ENCODE measurements at places on chromosomes 13 and 19.

DNA sequence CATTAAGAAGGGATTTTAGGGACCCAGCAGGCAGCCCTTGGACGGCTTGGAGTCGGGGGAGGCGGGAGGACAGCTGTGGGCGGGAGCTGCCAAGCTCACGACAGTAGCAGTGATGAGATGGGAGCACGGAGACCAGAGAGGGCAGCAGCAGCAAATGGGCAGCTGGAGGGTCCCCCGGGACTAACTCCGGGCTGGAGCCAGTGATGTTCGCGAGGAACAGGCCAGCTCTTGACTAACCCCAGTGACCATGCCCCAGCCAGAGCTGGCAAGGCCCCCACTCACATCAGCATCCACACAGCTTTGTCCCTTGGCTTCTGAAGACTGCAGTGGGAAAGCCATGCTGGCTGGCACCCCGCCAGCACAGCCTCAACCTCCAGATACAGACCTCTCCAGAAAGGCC, 81.9 kb downstream of the RAB20 start:
- no peak for DNase-seq

DNA sequence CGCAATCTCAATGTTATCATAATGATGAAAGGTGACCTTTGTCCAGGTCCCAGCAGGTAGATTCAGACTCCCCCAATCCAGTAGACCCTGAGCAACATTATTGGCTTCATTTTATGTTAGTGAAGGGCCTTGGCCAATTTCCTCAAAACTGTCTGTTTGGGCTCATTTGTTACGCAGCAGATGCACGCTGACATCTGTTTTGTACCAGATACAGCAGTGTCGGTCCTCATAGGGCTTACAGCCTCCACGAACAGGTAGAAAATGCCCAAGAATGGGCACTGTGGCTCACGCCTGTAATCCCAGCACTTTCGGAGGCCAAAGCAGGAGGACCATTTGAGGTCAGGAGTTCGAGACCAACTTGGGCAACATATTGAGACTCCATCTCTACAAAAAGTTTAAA, 13.1 kb upstream of the NMRK2 start:
- no peak for DNase-seq

DNA sequence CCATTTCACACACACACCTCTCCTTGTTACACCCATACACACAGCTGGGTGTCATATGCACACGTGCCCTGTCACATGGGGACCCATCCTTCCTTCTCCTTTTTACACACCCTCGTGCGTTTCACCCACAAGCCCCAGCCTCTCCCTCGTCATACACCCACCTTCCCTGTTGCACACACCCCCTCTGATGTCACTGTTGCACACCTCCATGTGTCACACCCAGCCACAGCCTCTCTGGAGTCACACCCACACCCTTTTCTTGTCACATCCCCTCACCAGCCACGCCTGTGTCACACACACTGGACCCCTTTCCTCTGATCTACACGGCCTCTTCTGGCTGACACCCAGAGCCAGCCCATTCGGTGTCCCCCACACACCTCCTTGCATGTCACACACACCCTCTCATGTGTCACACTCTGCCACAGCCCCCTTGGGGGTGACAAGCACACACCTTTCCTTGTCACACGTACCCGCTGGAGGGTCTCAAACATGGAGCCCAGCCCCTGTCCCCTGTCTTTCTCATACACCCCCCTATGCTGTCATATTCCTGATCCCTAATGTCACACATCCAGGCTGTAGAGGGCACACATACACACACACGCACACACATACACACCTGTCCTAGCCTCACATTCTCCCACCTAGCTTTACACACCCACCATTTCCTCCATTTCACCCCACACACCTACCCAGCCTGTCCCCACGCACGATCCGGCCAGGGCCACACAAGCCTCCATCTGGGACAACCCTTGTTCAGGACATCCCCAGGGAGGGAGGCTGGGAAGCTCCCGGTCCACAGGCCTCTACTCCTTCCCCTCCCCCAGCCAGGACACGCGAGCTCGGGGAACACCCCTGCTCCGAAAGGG, 1.4 kb downstream of the NOVA2 start:
- DNase-seq, result no peak

DNA sequence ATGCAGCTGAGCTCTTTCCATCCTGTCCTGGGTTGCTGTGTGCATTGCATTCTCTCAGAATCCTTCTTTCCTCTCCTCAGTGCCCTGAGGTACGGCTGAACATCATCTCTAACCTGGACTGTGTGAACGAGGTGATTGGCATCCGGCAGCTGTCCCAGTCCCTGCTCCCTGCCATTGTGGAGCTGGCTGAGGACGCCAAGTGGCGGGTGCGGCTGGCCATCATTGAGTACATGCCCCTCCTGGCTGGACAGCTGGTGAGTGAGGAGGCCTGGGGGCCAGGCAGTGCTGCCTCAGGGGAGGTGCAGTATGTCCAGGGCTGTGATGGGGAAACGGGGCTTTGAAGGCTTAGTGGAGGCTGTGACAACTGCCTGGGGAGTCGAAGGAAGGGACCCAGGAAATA, 29.8 kb downstream of the PPP2R1A start:
- DNase-seq, result no peak

DNA sequence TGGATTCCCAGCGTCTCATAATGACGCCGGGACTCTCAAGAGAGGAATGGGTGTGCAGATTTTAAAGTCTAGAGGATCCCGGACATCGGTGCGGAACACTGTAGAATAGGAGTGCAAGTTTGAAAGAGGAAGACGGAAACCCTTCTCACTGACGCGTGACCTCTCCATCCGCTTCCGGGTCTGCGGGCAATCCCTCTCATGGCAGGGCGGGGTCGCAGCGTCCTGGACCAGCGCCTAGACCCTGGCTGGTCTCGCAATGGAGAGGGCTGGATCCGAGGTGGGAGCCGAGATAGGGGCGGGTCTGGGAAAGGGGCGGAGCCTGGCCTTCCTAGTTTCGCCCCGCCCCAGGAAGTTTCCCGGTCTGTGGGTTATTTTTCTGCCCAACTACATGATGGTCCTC, 4.6 kb upstream of the ZNF845 start:
- no peak for DNase-seq

GRCh38 chr13:94345374-94346195, 133.9 kb downstream of the DCT start:
- no peak for DNase-seq

- no peak for DNase-seq
These were observed 30.3 kb upstream of the MCF2L start for GRCh38 chr13:112938680-112939079.

GRCh38 chr13:105167385-105167784, 1368.1 kb downstream of the EFNB2 start:
- no peak for DNase-seq

GRCh38 chr13:49093376-49093775, 117.7 kb downstream of the FNDC3A start:
- DNase-seq, result no peak

GRCh38 chr13:102645701-102646100, 48.9 kb downstream of the TPP2 start:
- no peak for DNase-seq

- no peak for DNase-seq
These were observed 1407.7 kb downstream of the EFNB2 start for GRCh38 chr13:105127732-105128131.

DNA sequence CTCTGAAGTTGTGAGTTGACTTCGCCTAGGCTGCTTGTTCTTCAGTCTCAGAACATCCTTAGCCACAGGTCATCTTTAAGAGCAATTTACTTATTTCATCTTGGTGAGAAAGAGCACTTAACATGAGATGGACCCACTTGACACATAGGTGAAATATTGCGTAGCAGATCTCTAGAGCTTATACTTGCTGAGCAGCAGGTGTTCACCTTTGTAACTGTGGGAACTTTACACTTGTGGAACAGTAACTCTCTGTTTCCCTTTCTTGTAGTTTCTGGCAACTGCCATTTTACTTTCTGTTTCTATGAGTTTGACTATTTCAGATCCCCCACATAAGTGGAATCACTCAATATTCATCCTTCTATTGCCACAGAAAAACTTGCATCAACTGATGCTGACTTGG, 95.7 kb downstream of the SLC10A2 start:
- no peak for DNase-seq

- no peak for DNase-seq
These were observed 14.2 kb downstream of the FBXO46 start for GRCh38 chr19:45716359-45717130.

- DNase-seq, result no peak
These were observed 927 bp downstream of the LPAR6 start for GRCh38 chr13:48411841-48412531.

DNA sequence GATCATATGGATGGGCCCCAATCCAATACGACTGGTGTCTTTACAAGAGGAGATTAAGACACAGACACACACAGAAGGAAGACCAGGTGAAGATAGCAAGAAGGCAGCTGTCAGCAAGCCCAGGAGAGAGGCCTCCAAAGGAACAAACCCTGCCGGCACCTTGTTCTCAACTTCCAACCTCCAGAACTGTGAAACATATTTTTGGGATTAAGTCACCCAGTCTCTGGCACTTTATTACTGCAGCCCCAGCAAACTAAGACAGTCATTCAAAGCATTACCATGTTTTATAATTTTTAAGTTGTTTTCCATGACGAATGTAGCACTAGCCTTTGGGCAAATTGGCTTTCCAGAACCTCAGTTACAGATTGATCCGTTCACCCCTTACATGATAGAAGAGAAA, 11.3 kb downstream of the STARD13 start:
- no peak for DNase-seq

DNA sequence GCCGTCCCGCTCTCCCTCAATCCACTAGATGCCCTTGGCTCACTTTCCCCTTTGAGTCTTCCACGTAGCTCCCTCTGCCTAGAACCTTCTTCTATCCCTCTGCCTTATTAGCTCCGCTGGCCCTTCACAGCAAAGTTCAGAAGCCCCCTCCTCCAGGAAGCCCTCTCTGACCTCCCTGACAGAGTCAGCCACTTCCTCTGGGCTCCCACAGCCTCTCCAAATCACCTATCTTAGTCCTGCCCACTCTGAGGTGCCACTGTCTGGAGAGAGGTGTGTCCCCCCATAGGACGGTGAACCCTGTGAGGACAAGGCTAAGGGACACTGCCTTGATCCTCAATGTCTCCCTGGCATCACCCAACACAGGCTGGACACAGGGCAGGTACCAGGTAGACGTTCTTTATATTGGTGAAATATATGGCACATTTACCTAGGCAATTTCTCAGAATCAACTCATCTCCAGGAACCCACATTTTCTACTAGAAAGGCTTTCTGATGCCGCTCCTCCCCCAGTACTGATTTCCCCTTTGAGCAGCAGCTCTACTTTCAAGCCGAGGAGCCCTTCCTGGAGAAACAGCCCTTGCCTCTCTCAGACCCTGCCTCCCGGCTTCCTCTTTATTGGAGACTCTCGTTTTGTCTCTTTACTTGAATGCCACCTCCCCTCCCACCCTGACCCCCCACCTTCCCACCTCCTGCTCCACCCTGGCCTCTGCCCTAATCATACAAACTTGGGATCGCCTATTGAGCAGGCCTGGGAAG, 3.4 kb upstream of the TGFB1 start:
- DNase-seq, result no peak

- no peak for DNase-seq
These were observed 57.2 kb downstream of the SPATA13 start for GRCh38 chr13:24217601-24218281.

GRCh38 chr13:48431987-48432615, 19.2 kb upstream of the LPAR6 start:
- no peak for DNase-seq

GRCh38 chr19:17406887-17407196, 1.4 kb upstream of the BST2 start:
- DNase-seq, result no peak

DNA sequence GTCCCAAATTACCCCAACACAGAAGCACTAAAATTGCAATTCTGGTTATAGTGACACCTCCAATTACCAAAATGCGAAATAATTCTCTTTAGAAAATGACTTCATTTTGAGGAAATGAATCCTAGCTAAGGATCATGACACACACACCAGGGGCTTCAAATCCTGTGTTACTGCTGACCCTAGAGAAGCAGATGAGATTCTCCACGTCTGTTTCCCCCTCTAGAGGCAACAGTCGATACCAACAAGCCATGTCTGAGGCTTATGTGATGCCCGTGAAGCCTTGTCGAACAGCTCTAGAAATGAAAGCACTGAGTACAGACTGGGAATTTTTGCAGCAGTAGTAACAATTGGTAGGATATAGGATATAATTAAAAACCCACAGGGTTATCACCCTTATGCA, 153.6 kb upstream of the TMTC4 start:
- DNase-seq, result no peak

DNA sequence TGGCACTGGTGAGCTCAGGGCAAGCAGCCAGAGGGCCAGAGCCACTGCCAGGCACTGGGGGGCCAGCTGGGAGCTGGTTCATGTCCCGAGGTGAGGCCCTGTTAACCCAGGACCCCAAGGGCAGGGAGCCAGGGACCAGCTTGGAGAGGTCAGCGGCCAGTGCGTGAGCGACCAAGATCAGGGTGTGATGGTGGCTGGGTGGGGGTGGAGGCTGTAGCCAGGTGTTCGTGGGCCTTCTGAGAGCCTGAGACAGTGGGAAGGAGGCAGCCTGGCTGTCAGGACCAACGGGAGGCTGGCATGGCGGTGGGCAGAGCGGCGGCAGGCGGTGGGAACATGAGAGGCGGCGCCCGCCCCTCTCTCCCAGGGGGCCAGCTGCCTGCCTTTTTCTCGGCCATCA, 8.1 kb upstream of the KPTN start:
- no peak for DNase-seq

DNA sequence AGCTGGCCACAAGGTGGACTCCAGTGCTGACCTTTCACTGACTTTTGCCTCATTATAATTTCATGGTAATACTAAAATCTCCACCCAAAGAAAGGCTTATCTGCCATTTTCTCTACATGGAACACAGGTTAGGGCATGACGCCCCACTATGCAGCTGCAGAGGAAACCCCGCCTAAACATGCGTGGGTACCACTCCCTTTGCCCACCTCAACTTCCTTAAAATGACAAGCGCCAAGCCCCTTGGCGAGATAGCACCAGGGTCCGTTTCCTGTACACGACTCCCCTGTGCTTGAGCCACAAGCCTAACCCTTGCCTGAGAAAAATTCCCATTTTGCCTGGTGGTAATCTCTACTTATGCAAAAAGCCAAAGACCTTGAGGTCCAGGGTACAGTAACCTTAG, 36.0 kb upstream of the PABPC3 start:
- no peak for DNase-seq

DNA sequence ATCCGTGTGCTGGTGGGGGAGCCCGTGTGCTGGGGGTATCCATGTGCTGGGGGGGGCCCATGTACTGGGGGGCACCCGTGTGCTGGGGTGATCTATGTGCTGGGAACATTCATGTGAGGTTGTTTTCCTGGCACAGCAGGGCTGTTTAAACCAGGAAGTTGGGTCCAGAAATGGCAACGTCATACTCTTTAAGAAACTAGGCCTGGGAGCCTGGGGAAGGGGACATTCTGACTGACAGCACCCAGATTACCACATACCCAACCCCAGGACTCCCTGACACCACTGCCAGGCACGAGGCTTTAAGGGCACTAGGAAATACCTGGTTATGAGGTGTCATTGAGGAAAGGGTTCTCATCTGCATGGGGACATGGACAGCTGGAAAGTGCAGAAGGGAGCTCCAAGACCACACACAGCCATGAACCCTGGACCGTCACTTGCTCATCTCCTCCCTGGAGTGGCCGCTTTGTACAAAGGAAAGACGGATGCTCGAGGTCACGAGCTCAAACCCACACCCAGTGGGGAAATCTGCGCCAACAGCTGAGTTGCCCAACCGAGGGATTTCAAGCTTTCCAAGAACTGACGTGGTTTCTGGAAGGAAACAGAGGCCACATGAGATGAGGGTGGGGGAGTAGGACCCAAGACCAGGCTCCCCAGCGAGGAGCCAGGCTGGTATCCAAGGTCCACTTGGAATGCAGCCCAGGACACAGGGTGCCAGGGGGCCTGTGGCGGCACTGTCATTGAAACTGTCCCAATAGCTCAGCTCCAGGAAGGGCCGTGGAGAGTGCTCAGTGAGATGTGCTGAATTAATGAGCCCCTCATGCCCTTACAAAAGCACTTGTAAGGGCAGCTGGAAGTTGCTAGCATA, 40.9 kb downstream of the RAB20 start:
- DNase-seq, result no peak
